ENCODE measurements at places on chromosomes 6 and 20.
A peak's percentile ranks its signal among the peaks of the same experiment; 100 is the strongest.

GRCh38 chr20:7817286-7817685 is 123.0 kb downstream of the HAO1 start:
- DNase-seq: no peak

- DNase-seq: no peak
Measured at GRCh38 chr20:19510611-19511010, 247.4 kb upstream of the RIN2 start.

DNA sequence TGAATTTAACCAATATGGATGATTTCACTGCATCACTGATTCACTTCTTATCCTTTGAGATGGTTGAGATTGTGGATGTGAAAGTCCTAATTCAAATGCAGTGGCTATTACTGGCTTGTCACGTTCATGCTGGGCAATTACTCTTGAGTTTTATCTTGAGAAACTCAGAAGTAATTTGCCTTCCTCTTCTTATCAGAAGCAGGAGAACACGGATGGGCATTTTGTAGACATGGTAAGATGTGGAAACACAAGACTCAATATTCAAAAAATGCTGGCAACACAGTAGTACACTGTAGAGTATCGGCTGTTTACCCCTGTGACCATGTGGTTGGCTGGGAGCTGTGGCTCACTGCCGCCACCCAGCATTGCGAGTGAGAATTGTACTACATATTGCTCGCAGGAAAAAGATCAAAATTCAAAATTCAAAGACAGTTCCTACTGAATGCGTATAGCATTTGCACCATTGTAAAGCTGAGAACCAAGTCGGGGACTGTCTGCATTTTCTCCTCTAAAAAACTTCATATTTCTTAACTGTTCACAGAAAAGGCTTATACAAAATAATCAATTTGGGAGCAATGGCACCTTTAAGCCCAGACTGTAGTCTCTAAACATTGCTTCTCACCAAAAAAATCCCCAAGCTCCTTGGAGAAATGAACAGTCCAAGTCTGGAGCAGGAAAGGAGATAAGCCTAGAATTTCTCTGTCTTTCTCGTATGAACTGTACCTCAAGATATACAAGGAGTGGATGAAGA is 61.9 kb upstream of the ELOVL5 start:
- peak; percentile 24 for DNase-seq

DNA sequence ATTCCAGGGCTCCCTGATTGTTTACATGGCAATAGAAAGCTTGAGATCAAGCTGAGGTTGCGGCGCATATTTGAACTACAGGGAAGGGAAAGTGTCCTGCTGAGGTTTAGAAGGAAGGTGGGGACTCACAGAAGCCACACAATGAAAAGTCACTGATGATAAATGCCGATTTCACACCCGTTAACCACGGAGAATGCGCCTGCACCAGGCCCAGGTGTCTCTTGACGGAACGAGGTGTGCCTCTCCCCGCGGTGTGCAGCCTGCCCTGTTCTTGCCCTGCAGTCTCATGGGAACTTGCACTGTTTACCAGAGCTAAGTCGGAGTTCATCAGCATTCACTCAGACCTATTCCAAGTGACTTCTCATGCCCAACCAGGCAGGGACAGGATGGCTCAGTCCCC is 90.3 kb downstream of the LY86 start:
- DNase-seq: no peak

DNA sequence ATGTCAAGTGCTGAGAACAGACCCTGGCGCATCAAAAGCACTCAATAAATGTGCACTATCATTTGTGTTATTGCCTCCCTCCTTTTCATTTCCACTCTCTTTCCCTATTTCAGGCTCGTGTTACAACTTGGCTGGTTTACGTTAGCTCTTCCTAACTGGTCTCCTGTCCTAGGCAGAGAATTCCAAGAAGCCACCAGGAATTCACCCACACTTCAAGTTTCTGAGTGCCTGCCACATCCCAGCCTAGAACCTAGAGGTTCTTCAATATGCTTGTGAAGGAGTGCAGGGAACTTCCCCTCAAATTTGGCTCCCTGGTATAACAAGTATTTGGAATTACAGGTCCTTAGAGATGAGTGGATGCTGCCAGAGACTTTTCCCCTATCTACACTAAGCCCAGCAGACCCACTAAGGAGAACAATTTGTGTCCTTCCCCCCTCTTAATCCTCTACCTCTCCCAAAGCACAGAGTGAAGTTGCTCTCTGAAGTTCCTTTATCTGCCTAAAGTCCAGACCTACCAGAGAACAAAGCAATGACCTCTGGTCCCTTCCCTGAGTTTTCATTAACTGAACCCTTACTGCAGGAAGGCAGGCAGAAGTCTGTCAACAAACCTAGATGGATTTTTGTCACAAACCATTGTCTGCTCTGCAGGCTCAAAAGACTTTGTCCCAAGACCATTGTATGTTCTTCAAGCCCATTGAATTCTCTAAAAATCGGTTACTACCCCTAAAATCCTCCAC is 201.6 kb upstream of the JARID2 start:
- no peak for DNase-seq

DNA sequence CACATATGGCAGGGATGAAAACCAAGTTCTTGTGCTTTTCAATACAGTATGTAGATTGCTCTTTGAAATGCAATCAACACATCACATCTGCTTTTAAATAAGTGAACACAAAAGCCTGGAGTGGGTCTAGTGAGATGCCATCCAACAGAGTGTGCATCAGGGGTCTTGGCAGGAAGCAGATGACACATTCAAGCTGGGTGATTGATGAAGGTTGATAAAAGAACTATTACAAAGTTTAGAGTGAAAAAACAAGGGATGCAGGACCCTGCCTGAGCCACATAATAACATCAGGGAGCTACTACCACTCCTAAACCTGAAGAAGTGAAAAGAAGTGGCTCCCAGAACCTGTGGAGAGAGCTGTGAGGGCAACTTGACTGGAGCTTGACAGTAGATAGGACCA is 16.6 kb upstream of the PLCB1 start:
- no peak for DNase-seq

GRCh38 chr6:44237021-44237812 is 9.7 kb upstream of the HSP90AB1 start:
- DNase-seq: no peak
